GM04503 (cell line): ENCODE measurements at places on chromosomes 1 and 21.

DNA sequence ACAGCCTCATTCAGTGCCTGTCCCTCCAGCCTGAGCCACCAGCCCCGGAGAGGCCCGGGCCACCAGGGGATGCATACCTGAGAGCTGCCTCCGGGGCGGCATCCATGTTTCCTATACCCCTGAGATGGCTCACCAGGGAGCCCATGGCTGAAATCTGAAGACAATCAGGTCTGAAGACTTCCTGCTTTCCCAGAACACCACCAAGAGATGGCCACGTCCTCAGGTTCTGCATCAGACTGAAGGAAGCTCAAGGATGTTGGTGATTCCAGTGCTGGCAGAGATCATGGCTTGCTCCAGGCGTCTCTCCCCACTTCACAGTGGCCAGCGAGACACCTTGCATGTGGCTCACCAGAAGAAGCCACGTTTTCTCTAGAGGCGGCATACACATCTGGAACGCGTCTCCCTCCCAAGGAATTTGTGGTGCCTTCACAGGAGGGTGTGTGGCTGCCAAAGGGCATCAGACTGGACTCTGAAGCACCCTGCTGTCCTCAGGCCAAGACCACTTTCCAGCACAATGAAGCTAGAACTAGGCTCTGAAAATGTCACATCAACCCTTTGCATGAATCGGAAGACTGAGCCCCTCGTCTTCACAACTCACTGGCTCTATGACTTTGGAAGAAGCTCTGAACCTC, 170.7 kb upstream of the IRF2BP2 start:
- no peak for DNase-seq

DNA sequence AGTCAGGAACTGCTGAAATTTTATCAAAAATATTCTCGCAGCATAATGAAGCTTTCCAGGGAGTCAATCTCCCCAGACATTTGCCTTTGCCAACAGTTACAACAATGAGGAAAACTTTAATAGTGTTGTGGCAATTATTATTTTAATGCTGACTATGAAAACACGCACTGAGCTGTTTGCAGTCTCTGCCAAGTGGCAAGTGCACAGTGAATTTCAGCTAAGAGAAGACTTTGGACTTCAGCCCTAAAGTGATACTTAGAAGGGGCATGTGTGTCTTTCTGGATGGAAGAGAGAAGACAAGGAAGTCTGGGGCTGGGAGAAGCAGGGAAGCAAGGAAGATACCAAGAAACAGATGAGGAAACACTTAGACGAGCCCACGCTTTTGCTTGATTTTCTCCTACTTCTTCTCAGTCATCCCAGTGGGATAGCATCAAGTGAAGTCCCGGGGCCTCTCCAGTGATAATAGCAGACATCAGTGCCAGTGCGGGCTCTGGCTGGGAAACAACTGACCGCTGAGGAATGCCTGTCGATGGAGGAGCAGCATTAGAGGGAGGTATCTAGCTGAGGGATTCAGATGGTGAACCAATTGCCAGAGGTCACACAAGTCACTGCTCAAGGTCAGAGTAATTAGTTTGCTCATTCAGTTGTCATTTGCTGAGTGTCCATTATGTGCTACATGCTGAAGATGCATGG, 196.3 kb downstream of the TTLL7 start:
- DNase-seq, result no peak

GRCh38 chr1:157181258-157181657, 43.1 kb upstream of the ETV3 start:
- DNase-seq, result no peak

- DNase-seq, result no peak
Observed at GRCh38 chr1:21628798-21629393, 40.3 kb downstream of the RAP1GAP start.

GRCh38 chr1:32702599-32703478, at the start of gene SYNC:
TSS of gene SYNC (minus strand) at chr1:32702770. CDS start at chr1:32702660, 110 bp downstream.
- DNase-seq, result peak; percentile 47
